ENCODE measurements at places on chromosomes 2 and 18.

GRCh38 chr2:68742626-68743415, 8.2 kb downstream of the ARHGAP25 start:
- no peak for DNase-seq

DNA sequence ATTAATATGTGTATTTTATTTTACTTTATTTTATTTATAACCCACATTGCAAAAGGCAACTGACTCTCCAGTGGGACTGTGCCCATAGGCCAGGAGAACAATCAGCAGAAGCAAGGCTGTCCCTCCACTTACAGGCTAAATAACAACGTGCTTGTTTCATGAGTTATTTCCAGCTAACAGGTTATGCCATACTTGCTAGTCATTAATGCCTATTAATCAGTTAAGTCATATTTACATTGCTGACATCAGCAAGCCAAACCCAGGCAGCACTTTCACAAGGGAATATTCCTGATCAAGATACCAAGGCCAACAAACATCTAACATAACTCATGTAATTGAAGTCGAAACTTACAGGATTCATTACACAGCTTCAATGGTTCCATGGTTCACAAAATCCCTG, 92.1 kb downstream of the EN1 start:
- no peak for DNase-seq

DNA sequence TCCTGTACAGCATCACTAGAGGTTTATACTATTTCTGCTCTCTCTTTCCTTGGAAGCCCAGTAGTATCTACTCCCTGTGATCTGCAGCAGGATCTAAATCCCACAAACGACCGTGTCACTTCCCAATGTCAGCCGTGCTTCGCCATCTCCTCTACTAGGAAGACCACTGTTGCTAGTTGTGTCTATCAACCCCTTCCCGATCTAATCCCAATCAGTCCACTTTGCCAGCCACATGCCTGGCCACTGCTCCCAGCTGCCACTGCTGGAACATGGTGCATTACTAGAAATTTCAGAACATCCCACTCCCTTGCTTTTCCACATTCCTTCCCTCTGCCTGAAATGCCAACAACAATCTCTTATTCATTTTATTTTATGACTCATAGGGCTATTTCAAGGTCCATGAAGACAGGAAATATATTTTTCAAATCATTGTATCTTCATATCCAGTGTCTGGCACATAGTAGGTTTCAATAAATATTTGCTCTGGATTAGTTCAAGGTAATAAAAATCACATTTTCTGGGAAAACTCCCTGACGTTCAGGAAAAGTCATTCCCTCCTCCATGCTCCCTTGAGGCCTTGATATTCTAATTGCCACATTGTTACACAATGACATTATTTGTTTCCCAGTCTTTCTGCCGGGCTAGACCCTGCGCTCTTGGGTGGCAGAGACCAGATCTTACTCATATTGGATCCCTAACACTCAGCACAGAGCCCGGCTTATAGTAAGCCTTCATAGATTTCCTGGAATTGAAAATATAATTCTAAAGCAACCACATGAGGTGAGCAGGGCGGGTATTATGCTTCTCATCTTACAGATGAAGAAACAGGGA, 2.1 kb upstream of the TRIB2 start:
- DNase-seq: no peak

GRCh38 chr18:38654946-38655345, 1089.3 kb upstream of the CELF4 start:
- no peak for DNase-seq

GRCh38 chr2:222673273-222673672, 1.8 kb downstream of the MOGAT1 start:
- no peak for DNase-seq

All from left colon (tissue), 2 donors.